ENCODE measurements at places on chromosomes 2 and 18.

- no peak for DNase-seq
Observed at GRCh38 chr2:70725505-70725904, 42.5 kb downstream of the ADD2 start.

- DNase-seq: no peak
Observed at GRCh38 chr2:183678908-183679307, 554.7 kb downstream of the NUP35 start.

GRCh38 chr2:238954841-238955591 lies 107.1 kb downstream of the TWIST2 start:
- DNase-seq: no peak

DNA sequence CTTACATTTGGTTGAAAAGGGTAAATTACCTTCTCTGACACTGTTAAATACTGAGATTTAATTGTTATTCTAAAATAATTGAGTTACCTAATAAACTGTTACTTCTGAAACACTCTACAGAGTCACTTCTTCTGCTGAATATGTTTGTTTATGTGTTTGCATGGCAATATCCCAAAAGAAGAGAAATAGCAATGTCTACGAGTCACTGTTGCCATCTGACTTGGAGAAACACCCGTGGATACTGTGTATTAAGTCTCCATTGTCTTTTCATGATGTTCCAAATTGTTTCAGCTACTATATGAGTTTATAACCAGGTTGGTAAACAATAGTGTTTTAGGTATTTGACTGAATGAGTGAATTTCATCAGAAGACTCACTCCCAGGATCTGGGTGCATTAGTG lies 754.2 kb upstream of the ID2 start:
- DNase-seq: no peak

- DNase-seq: no peak
Observed at GRCh38 chr2:110669079-110669478, 8.8 kb downstream of the BUB1 start.

DNA sequence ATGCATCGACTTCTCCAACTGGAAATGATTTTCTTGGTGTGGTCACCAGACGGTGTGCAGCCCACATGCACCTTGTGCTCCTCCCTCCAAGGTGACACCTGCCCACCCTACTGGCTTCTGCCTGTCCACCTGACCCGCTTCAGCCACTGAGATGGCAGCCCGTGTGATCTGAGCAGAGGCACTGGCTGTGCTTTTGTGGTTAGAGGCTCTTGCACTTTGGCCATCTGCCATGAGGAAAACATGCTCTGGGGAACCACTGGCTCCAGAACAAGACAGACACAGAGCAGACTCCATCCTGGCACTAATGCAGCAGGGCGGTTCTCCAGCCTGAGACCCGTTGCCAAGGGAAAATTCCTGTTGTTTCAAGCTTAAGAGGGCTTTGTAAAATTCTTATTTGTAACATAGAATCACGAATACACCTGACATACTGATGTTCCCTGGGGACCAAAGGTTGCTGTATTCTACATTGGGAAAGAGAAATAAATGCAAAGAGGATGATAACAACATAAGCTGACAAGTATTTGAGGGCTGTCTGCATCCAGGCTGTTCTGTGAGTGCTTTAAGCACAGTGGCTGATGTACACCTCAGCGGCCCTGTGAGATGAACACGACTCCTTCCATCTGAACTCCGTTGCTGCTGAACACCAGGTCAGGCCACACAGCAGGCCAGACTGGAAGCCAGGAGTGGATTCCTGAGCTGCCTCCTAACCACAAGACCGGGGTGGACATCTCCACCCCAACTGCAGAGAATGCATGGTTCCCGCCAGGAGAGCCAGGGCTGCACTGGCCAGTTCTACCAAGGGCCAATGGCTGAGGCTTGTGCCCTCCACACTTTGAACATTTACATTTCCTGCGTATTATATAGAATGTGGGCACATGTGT lies 820.4 kb downstream of the GALR1 start:
- DNase-seq: no peak

- no peak for DNase-seq
Observed at GRCh38 chr2:20195431-20196033, 29.4 kb downstream of the SDC1 start.

GRCh38 chr2:149513461-149513860 lies 74.1 kb downstream of the MMADHC start:
- no peak for DNase-seq

DNA sequence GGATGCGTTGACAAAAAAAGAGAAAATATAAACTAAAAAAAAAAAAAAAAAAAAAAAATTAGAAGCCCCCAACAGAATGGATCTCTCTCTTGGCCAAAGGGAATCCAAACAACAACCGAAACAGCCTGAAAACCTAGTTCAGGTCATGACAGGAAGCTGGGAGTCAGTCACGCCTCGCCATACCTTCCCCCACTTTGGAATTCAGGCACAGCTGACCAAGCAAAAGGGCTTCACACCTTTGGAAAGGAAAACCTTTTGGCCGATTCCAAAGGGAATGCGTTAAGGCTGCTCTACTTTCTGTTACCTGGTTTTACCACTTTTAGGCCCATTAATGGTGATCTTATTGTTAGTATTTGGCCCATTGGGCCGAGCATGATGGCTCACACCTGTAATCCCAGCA lies 17.9 kb upstream of the RMC1 start:
- DNase-seq: no peak

DNA sequence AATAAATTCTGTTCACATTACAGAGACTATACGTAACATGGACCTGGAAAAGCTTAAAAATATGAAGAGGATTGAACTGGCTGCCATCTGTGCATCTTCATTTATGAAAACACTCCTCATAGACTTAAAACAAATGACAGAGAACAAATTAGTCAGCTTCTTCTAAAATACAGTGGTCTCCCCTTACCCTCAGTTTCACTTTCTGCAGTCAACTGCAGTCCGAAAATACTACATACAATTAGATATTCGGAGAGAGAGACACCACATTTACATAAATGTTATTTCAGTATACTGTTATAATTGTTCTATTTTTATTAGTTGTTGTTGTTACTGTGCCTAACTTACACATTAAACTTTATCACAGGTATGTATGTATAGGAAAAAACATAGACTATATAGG lies 6.5 kb downstream of the RNF103 start:
- DNase-seq: no peak

- no peak for DNase-seq
Observed at GRCh38 chr2:56615760-56616159, 432.0 kb downstream of the CCDC85A start.

DNA sequence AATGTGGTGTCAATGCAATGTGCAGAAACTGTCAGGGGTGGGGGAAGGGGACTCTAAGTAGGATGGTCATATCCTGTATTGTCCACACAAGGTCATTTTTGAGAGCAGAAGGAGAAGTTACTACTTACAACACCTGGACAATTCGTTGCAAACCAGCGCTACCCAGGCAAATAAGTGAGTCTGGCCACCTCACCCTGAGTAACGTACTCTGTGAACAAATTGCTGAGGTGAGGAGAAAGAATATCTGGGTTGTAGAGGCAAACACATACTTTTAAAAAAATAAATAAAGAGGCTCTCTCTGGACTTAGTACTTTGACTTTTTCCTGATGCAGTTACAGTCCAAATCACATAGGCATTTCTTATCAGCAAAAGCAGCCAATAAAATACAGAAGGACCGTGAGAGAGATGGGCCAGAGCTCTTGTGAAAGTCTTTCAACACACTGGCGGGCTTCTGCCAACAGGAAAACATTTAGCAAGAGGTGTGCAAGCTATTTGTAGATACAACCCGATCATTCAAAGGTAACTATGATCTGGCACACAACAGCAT lies 268.2 kb upstream of the ID2 start:
- no peak for DNase-seq

GRCh38 chr2:176083796-176084261 lies at the start of gene EVX2:
TSS of gene EVX2 (minus strand) at chr2:176083962. CDS start at chr2:176083776, 186 bp downstream.
- DNase-seq: no peak

- no peak for DNase-seq
Observed at GRCh38 chr2:170077830-170078569, 99.9 kb upstream of the MYO3B start.

- no peak for DNase-seq
Observed at GRCh38 chr2:95297639-95298395, 670 bp downstream of the KCNIP3 start.

DNA sequence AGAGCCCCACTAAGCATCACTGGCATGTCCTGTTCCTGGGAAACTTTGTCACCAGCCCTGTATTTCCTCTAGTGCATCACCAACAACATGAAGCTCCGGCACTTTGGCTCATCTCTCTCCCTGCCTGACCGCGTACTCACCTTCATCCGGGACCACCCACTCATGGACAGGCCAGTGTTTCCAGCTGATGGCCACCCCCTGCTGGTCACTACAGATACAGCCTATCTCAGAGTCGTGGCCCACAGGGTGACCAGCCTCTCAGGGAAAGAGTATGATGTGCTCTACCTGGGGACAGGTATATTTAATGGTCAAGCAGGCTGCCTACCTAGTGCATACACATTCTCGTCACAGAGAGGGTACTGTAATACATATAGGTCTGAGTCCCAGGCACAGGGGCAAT lies 21.0 kb downstream of the SEMA4F start:
- DNase-seq: no peak

DNA sequence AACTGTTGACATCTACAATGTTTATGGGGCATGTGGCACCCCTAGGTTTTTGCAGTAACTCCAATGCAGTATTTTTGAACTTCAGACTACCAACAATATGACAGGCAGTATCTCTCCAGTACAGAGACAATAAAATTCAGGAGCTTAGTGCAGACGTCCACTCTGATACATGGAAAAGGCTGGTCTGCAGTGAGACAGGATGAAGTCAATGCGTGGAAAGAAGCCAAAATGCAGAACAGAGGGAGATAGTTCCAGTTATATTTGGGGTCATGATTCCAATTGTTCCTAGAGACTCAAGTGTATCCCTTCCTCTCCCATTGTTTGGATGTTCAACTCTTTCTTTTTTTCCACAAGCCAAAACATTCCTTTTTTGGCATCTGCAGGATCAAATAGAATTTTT lies 18.7 kb upstream of the SMAD2 start:
- DNase-seq: no peak

DNA sequence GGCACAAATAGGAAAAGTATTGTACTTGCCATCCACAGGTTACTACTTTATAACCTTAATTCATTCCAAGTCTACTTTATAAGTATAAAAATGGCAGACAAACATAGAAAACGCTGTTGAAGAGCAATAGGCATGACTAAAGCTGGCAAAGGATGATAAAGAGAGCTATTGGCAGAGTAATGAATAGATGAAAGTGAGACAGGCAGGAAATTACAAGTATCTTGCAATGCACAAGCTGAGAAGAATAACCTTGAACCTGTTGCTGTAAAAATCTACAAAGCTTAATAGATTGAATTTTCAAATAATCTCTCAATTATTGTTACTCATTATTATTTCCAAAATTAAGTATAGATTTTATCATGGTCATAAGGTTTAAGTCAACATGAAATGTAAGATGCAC lies 8.8 kb downstream of the PELI1 start:
- DNase-seq: no peak

DNA sequence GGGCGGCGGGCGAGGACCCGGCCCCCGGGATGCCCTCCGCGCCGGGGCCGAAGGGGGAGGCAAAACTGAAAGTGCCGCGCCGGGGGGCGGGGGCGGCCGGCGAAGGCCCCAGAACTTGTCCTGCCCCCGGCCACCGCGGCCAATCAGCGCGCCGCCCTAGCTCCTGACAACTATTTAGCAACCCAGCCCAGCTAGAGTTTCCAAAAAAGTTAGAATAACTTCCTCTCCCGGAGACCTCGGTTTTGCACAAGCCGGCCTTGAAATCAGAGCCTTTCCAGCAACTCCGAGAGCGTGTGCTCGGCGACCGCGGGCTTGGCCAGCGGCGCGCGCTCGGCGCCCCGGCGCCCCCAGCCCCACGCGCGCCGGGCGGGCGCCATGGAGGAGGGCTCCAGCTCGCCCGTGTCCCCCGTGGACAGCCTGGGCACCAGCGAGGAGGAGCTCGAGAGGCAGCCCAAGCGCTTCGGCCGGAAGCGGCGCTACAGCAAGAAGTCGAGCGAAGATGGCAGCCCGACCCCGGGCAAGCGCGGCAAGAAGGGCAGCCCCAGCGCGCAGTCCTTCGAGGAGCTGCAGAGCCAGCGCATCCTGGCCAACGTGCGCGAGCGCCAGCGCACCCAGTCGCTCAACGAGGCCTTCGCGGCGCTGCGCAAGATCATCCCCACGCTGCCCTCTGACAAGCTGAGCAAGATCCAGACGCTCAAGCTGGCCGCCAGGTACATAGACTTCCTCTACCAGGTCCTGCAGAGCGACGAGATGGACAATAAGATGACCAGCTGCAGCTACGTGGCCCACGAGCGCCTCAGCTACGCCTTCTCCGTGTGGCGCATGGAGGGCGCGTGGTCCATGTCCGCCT lies at the start of gene TWIST2:
Gene TWIST2, plus strand, starts transcription at position 245 of the 850 bp plus-strand sequence. Its CDS starts 131 bp downstream, at position 376.
- no peak for DNase-seq

DNA sequence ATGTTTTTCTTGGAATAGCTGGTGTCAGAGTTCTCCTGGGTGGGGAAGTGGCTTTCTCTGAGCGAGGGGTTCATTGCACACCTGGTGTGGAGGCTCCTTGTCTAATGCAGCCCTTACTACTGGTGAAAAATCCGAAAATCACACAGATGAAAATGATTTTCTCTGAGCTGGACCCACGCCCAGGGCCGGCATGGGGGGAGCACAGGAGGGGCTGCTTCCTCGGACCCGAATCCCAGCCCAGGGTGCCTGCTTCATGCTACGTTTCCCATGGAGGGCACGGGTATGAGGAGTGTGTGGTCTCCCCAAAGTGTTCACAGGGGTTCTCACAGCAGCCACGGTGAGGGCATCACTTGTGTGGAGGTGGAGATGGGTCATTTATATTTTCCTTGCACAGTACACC lies 288.0 kb upstream of the HDAC4 start:
- no peak for DNase-seq

GRCh38 chr18:4854671-4855070 lies 342.4 kb downstream of the AKAIN1 start:
- DNase-seq: no peak

DNA sequence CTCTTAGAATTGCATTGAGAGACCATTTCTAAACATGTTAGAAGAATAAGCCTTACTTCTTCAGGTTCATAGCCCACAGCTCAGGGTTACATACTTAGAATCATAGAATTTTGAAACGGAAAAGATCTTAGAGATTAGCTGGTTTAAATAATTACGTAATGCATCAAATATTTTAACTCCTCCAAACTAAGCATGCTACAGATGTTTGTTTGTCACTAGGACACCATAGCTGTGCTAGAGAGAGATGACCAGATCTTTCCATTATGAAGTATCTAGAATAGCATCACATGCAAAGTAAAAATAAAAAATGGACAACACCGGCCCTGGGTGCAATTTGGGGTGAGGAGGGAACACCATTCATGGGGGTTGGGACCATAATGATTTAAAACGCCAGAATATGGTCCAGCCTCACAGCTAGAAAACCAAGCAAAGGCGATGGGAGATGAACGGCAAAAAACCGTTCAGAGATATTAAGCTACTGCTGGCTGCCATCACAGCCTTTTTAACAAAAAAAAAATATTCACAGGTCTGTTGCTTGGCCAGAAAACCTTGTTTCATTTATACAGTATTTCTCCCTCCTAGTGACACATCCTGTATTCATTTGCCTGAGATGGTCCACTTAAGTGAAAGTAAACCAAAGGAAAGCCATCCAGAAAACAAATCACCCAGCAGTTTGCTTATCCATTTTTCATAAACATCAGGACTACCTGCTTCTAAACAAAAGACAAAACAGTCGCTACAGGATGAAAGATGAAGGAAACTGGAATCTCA lies 94.2 kb downstream of the EPHA4 start:
- DNase-seq: no peak
